Inflammatory macrophage treated with lipopolysaccharide for 1 hour (primary cell): ENCODE measurements at places on chromosomes 16 and 17.

- no peak for DNase-seq
These were observed 125.6 kb downstream of the KCNJ18 start for GRCh38 chr17:21817791-21818364.

GRCh38 chr16:90016339-90016950, 2.8 kb downstream of the DBNDD1 start:
- no peak for DNase-seq

- DNase-seq = no peak
These were observed 21.0 kb downstream of the ATPAF2 start for GRCh38 chr17:18017958-18018357.

DNA sequence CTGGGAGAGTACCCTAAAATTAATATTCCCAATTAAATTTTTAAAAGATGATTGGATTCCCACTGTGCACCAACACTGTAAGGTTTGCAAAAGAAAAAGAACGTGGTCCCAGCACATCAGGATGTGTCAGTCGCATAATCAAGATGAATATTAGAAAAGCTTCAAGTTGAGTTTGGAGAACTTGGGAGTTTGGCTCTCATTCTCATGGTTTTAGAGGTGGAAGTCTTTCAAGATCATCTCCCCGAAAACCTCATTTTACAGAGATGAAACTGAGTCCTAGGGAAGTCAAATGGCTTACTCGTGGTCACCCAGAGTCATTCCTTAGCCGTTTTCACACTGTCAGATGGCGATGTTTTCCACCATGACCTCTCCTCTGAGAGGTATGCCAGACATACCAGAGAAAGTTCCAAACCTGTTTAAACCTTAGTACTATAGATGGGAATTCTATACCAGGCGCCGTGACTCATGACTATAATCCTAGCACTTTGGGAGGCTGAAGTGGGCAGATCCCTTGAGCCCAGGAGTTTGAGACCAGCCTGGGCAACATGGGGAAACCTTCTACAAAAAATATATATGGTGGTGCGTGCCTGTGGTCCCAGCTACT, 1.2 kb downstream of the SEC14L1 start:
- DNase-seq = no peak

- DNase-seq = peak; percentile 86
These were observed 7.2 kb upstream of the KRT36 start for GRCh38 chr17:41496803-41497484.

DNA sequence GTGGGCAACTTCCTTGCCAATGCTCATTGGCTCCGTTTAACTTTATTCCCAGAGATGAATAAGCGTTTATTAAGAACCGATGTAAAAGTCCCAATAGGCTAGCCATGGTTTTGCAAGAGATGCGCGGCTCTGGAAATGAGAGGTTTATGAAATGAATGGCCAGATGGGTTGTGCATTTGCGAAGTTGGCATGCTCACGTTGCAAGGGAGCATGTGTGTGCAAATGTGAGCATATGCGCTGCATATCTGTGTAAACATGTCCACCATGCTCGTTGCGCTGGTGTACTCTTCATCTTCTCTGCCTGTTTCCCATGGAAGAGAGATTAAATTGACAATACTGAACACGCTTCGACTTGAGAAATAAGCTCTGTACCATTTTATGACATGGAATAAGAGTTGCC, 848.6 kb upstream of the RBFOX1 start:
- no peak for DNase-seq

- peak; percentile 49 for DNase-seq
These were observed 2.0 kb downstream of the ZDHHC1 start for GRCh38 chr16:67413978-67414911.

DNA sequence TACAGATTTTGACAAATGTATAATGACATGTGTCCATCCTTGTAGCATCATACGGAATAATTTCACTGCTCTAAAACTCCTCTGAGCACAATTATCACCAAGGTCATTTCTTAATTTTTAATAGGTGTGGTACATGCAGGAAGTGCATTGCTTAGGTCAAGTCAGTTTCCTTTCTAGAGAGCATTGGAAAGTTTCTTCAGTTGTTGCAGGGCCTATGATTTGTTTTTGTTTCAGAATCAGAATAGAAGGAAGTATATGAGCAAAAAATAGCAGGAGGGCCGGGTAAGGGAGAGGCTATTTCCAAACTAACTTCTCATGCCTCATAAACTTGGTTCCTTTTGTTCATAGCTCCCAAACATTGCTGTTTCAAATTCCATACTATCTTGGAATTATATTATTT, 24.0 kb upstream of the SLFN5 start:
- DNase-seq = peak; percentile 73

DNA sequence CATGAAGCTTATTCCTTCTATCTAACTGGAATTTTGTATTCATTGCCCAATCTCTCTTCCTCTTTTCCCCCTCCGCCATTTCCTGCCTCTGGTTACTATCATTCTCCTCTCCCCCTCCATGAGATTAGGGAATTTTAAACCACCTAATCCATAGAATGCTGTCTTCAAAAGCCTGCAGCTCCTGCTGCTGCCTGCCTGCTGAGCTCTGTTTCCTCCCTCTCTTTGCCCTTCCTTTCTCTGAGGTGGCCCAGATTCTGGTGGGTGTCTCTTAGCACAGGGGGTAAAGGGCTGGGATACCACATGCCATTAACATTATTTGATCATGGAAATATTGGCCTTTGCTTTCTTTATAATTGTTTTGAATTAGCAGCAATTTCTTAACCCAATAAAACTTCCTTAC, 241.6 kb downstream of the CNTNAP4 start:
- no peak for DNase-seq

GRCh38 chr17:62681061-62681938, 53.8 kb downstream of the MRC2 start:
- DNase-seq = no peak

DNA sequence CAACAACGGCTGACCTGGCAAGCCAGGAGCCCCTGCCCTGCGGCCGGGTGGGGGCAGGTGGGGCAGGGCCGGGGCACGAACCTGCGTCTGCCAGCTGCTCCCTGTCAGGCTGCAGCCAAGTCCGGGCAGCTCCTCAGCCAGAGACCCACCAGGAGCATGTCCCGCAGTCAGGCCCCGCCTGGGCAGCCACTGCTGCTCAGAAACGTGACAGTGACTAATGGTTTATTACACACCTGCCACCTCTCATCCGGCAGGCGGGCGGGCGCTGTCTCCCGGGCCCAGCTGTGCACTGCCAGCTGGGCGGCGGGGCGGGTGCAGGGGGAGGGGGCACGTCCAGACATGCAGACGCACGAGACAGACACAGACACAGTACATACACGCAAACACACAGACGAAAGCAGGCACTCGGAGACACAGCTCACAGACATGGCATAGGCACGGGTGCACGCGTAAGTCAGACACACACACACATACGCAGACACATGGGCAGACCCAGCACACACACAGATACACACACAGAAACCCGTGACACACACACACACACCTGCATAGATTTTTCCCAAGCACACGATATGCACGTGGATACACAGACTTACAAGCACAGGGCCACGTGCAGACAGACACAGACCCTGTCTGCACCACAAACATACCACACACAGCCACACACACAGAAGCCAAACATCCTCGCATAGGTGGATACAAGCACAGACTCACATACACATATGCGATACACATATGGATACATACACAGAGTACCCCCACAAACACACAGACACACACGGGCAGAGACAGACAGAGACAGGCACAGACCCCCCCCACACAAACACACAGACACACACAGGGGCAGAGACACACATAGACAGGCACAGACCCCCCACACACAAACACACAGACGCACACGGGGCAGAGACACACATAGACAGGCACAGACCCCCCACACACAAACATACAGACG, 248.3 kb upstream of the CIBAR2 start:
- no peak for DNase-seq

DNA sequence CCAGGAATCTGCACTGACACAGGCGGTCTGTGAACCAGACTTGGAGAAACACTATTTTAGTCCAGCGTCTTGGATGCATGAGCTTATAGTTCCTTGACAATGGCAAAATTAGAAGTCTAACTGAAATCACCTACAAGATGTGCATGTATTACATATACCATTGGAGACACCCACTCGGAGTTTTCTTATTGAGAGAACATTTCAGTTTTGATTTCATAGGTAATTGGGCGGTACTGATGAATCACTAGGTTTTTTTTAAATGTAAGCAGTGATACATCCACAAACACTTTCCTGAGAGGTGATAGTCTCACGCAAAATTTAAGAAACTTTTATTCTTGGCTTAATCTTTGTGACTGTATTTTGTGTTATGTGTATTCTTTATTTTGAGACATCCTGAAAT, 69.8 kb downstream of the PRKCA start:
- DNase-seq = no peak

GRCh38 chr17:44928136-44928535, 12.8 kb upstream of the GFAP start:
- no peak for DNase-seq

GRCh38 chr17:40097931-40098845, 2.2 kb downstream of the NR1D1 start:
- DNase-seq = no peak

- peak; percentile 73 for DNase-seq
These were observed 993 bp upstream of the ANKRD11 start for GRCh38 chr16:89491238-89491869.

GRCh38 chr17:77579682-77580081, 378.8 kb upstream of the TNRC6C start:
- DNase-seq = peak; percentile 90

- no peak for DNase-seq
These were observed 2.6 kb upstream of the TRIM65 start for GRCh38 chr17:75899353-75899752.

GRCh38 chr16:88923450-88923849, 53.6 kb downstream of the CBFA2T3 start:
- DNase-seq = no peak

GRCh38 chr17:40936437-40936971, 942 bp downstream of the KRT23 start:
- peak; percentile 75 for DNase-seq

DNA sequence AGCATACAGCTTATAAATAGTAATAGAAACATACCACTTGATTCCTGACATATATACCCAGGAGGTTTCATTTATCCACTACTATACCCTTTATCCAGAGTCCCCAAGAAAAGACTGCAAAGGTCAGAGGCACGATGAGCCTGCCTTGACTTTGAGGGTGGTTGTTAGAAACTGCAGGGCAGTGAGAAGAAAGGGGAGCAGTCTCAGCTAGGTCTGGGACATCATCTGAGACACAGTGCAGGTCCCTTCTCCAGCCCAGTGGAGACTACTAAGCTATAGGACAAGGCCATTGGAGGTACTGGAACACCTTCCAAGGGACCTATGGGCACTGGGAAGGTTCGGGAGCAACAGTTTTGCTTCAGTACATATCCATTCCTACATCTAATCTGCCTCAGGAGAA, 20.2 kb upstream of the TEKT3 start:
- no peak for DNase-seq

- DNase-seq = no peak
These were observed 3.2 kb downstream of the EMC8 start for GRCh38 chr16:85796152-85796551.

DNA sequence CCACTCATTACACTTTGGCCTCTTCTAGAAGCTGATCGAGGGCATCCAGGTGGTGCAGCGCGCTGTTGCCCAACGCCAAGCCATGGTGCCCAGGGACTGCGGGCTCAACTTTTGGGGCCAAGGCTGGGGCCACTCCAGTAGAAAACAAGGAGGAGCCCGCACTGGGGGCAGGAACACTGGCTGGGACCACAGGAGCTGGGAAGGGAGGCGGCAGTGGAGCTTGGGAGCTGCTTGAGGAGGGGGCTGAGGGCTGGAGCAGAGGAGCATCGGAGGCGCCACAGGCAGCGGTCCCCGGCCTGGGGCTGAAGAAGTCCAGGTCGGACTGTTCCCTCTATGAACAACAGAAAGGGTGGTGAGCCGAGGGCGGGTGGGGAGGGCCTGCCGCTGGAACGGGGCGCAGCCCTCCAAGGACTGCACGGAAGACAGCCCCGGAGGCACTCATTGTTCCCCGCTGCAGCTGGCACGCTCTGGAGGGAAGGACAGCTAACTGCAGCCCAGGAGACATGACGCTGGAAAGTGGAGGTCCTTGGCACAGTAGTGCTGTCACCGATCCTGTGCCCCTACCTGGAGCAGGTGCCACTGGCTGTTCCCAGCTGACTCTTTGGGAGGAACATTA, 21.5 kb downstream of the GGA3 start:
- no peak for DNase-seq

DNA sequence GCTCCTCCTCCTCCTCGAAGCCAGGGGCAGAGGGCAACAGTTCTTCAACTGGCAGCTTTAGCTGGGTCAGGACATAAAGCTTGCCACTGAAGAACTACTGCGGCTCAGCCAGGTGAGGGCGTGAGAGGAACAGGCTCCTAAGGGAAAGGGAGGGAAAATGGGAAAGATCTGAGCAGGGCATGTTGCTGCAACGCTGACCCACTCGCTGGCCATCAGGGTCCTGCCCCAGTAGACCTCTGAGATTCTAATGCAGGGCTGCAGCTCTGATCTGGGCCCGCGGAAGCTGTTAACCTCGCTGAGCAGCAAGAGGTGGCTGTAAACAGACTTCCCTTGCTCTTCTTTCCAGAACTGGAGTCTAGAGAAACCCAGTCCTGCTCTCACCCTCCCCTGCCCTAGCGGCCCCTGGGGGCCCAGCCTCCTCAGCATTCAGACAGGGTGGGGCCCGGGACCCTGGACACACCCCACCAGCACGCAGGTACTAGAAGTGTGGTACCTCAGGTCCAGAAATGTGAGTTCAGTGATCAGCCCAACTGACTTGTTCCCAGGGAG, 3.8 kb upstream of the TLCD2 start:
- no peak for DNase-seq

DNA sequence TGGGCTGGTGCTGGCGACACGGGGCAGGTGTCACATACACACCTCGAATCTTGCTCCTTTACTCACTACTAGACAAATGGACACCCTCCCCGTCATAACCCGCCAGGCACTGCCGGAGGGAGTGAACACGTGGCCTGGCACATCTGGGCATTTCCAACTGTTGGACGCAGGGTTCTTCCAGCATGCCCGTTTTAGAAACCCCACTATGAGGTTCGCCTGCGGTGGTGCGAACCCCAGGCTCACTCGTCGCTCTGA, 6.8 kb upstream of the CEP131 start:
- DNase-seq = no peak

- DNase-seq = no peak
These were observed 37.8 kb upstream of the RASD1 start for GRCh38 chr17:17533901-17534441.

DNA sequence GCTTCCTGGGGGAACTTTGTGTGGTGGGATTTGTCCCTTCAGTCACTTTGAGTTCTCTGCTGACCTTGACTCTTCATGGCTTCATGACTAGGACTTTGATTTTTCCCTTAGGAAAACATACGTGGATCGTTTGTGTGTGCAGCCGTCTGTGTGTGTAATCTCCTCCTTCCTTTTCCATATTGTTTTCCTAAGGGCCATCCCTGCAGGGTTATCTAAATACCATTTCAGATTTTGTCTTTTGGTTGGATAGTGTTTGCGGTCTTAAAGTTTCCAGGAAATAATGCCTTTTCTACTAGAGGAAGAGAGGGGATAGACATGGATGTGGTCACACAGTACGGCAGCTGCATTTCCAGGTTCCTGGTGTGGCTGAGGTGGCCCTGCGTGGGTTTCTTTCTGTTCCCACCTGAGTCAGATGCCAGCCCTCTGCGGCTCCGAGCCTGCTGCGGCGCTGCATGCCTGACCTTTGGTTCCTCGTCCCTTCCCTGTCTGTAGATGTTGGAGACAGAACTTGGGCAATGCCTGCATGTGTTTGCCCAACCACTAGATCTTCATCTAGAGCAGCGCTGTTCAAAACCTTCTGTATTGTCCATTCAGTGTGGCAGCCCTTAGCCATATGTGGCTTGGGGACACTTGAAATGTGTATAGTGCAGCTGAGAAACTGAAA, 72.0 kb upstream of the LGALS9 start:
- DNase-seq = peak; percentile 44
